Spinal cord (tissue), 10 donors: ENCODE measurements at places on chromosomes 16 and 17.

- DNase-seq: no peak
These were observed 48.2 kb downstream of the SPACA3 start for GRCh38 chr17:33039874-33040273.

GRCh38 chr17:49339354-49339753 is 22.7 kb downstream of the ZNF652 start:
- no peak for DNase-seq

- DNase-seq: no peak
These were observed 70.2 kb upstream of the ZNF750 start for GRCh38 chr17:82910041-82910481.

- no peak for DNase-seq
These were observed 43.9 kb downstream of the STH start for GRCh38 chr17:46042925-46043324.

DNA sequence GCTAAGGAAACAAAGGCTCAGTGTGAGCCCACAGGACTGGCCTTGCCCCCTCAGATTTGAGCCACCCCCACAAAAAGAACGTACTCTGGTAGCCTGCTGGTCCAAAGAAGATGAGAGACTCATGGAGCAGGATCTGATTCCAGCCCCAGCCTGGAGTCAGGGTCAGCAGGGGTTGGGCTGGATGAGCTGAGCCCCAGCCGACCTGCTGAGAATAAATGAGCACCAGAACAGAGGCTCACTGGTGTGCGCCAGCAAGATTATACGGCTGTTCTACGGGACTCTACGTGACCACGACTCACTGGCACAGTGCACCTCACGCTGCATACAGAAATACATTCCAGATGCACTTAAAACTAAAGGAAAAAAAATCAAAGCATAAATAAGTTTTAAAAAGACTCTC is 186.0 kb upstream of the RPL38 start:
- DNase-seq: no peak

DNA sequence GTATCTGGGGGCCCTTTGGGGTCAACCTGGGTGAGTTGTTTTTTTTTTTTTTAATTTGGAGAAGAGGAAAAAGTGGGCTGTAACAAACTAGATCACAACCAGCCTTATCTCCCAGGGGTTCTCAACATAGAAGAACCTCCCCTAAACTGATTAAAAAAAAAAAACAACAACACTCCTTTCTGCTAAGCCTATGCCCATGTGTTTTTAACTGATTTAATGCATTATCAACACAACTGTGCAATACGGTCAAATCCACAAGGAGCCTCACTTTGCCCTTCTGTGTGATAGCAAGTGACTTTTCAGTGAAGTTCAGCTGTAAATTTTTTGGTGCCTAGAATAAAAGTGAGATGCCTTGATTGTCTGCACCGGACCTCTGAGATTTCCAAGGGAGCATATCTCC is 646 bp downstream of the MYH11 start:
- DNase-seq: no peak

DNA sequence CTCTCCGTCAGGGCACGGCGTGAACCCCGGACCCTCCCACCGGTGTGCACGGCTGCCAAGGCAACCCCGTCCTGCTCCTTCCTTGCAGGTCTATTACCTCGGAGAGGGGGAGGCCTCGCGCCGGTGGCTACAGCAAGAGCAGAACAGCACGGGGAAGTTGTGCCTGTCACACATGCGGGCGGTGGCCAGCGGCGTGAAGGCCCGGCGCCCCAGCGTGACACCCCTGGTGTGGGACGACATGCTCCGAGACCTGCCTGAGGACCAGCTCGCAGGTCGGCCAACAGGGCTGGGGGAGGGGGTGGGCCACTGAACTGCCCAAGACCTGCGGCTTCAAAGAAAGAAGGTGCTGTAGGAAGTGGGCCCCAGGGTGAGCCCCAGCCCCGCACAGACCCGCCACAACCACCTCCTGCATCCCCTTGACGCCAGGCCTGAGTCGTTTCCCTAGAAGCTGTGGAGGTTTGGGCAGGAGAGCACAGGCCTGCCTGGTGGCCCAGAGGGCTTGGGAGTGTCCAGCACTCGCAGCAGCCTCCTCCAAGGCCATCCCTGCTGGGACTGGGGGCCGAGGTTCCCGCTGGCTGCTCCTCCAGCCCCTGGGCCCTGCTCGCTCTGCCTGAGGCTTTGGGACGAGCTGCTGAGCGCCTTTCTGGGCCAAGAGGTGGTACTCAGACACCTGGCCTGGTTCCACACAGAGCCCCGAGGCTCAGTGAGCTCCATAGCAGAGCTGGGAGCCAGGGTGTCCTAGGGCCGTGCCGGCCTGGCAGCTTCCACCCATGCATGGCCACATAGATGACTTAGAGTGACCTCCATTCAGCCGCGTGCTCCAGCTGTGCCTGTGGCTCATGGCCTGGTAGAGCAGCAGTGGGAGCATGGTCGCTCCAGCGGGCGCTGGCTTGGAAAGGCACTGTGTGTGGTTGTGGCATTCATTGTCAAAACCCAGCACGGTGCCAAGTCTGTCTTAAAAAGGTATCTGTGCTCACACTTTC is 14.7 kb downstream of the CYBC1 start:
- DNase-seq: no peak

- peak; percentile 47 for DNase-seq
These were observed 5.7 kb downstream of the GGA2 start for GRCh38 chr16:23504453-23505179.

- no peak for DNase-seq
These were observed 1023.4 kb downstream of the CDH11 start for GRCh38 chr16:64098451-64098850.
